Fibroblast of lung (primary cell): ENCODE measurements at places on chromosomes 1 and 21.

DNA sequence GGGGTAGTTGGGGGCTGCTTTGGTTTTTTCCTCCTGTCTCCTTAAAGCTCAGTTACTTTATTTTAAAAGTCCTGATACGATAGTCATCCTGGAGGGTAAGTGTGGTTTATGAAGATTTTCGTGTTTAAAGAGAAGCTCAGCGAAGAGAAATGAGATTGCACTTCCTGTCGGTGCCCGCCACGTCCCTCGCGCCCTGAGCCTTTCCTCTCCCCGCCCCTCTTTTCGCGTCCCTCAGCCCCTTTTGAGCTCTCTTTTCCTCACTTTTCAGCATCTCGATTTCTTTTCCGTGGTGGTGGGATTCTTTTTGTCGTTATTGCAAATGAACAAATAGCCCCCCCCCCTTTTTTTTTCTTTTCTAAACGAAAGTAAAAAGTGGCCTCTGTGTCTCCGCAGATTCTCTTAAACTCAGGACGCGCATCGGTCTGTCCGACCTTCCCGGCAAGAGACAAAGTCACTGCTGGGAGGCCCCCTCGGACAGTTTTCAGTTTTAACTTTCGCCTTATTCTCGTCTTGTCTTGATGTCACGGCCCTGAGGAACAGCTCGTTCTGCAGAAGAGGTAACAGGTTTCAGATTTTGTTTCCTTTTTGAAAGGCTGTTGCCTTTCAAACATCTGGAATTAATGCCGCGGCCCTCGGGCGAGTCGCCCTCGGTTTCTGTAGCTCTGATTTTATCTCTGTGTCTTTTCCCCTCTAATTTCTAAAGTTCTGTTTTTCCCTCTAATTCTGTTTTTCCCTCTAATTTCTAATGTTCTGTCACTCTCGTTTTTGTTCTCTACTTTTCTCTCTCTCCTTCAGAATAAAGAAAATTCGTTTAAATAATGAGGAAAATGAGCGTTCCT is 1.0 kb upstream of the DMRTA2 start:
- no peak for DNase-seq

DNA sequence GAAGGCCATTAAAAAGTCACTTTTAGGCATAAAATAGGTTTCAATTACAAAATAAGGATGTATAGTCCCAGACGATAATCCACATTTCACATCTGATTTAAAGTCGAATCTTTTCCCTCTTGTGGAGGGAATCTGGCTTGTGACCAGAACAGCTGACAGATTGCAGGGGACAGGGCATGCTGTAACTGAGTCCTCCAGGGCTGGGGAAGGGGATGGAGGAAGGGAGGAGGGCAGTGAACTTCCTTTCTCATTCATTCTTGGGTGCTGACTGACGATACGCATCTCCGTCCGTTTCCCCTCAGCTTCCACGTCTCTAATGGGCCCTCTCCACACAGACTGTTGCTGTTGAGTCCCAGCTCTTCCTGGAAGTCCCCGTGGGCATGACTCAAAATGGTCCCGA is 108.1 kb upstream of the CSF3R start:
- DNase-seq, result no peak

- DNase-seq, result peak; percentile 47
Observed at GRCh38 chr1:108877348-108878159, 769 bp downstream of the GPSM2 start.

DNA sequence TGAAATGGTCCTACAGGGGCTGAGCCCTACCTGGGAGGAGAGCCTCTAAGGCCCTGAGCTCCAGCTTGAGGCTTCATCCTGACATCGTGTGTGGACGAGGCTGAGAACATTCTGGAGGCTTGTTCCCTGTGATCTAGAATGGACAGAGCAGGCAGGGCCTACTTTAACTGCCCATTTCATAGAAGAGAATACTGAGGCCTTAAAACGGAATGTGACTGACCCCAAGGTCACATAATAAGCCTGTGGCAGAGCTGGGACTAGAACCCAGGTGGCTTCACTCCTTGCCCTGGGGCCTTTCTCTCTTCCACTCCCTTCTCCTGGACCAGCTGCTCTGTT is 6.0 kb upstream of the SDC3 start:
- DNase-seq, result no peak

- DNase-seq, result no peak
Observed at GRCh38 chr1:37317870-37318467, 156.4 kb upstream of the ZC3H12A start.

- no peak for DNase-seq
Observed at GRCh38 chr1:200240656-200241055, 169.2 kb downstream of the ZNF281 start.

DNA sequence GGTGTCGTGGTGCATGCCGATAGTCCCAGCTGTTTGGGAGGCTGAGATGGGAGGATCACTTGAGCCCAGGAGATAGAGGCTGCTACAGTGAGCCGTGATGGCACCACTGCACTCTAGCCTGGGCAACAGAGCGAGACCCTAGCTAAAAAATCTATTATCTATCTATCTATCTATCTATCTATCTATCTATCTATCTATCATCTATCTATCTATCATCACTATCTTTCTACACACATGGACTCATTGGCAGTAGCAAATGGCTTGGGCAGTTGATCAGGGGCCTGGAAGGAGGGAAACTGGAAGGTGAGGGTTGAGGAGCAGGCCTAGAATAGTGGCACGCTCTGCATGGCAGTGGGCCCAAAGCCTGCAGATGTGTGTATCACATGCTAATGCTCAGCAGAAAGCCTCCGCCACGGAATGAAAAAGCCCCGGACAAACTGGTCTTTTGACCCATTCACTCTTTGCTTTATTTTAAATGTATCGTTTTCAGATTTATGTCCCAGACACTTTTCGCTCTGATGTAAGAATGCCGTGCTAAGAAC is 7.3 kb upstream of the HUNK start:
- no peak for DNase-seq

GRCh38 chr1:235011064-235011598 is 117.5 kb downstream of the TOMM20 start:
- no peak for DNase-seq

DNA sequence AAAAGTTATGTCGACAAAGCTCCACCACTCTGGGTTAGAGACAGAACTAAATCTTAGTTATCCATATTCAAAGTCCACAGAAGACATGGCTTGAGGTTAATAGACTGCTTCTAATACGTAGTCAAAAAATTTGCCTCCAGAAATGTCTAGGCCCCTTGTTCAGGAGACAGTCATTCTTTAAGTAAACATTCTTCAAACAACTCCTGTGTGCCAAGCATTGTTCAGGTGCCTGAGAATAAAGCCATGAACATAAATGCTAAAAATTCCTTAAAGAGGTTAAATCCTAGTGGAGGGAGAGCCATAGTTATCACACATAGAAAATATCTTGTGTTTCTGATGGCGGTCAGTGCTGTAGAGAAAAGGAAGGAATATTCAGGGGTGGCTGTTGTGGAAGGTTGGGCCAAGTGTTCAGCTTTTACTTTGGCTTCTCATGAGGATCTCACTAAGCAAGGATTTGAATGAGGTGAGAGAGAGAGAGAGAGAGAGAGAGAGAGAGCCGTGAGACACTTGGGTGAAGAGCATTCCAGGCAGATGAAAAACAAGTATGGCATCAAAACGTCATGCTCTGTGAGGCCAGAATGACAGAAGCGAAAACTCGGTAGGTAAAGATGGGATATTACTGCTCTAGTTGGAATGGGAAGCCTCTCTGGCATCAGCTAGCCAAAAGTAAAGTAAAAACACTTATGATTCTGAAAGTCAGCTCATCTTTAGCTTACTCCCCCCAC is 187.1 kb downstream of the GREM2 start:
- DNase-seq, result no peak

GRCh38 chr1:73106931-73107330 is 824.6 kb upstream of the NEGR1 start:
- no peak for DNase-seq

- no peak for DNase-seq
Observed at GRCh38 chr1:26838474-26839338, 12.2 kb downstream of the ZDHHC18 start.

- DNase-seq, result no peak
Observed at GRCh38 chr1:205716371-205717132, 33.4 kb downstream of the NUCKS1 start.

DNA sequence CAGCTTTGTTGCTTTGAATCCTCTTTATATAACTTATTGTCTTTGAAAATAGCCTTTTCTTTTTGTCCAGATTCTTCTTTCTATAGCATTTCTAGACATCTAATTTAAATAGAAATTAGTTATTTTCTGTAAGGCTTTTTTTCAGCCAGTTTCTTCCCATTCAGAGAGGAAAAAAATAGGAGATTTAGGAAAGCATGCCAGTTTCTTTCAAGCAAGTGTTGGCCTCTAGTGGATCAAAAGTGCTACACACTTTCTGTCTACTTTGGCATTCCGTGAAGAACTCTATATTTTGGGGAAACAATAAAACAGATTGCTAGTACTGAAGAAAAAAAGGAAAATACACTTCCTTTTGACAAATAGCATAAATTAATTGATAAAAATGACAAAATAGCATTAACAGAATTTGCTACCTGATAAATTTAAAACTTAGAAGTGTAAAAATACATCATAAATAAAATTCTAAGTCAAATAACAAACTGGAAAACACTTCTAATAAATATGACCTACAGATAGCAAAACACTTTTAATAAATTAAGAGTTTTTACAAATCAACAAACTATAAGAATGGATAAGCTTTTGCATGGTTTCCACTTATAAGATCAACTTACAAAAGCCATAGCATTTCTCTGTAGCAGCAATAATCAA is 13.1 kb upstream of the EXO1 start:
- peak; percentile 84 for DNase-seq

GRCh38 chr21:34191876-34192275 is 118.5 kb downstream of the MRPS6 start:
- DNase-seq, result no peak
